Brain (organoid and tissue), 16 donors: ENCODE measurements at places on chromosomes 1 and 21.

GRCh38 chr1:16243936-16244649 lies 7.1 kb upstream of the CPLANE2 start:
- DNase-seq, result peak; percentile 94

- no peak for DNase-seq
Observed at GRCh38 chr21:17612023-17612564, 607 bp downstream of the BTG3 start.

- DNase-seq, result no peak
Observed at GRCh38 chr1:29090937-29091618, 32.6 kb downstream of the TMEM200B start.

GRCh38 chr1:38194472-38194871 lies 147.9 kb upstream of the POU3F1 start:
- no peak for DNase-seq

DNA sequence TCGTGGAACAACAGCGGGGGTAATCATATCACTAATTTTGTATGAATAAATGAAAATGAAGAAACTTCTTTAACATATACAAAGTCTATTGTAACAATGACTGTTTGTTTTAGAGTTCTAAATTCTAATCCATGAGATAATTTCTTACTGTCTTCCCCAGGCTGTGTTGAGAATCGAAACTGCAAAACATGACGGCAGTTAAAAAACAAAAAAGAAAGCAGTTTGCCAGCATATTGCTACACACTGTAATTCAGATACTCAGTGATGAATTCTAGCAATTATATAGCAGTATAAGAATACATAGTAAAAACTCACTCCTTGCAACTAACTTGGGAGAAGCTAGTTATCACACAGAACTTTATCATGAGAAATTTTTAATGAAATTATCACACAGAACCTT lies 22.1 kb downstream of the INSL5 start:
- DNase-seq, result no peak

GRCh38 chr1:50246869-50247268 lies 138.1 kb downstream of the ELAVL4 start:
- no peak for DNase-seq

- DNase-seq, result no peak
Observed at GRCh38 chr1:29284961-29285560, 48.7 kb downstream of the PTPRU start.

DNA sequence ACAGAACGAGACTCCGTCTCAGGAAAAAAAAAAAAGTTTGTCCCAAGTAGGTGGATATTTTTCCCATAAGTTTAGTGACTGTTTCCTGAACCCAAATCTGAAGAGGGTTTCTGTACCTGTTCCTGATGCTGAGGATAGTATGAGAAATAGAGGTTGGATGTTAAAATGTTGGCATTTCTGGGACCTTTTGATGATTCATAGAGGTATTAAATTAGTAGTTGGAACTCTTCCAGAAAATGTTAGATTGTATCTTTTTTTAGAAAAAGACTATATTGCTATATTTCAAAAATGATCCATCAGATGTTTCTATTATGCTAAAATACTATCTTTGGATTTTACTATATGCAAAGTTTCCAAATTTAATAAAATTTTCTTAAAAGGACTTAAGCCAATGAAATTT lies 2.9 kb upstream of the CENPL start:
- DNase-seq, result no peak

DNA sequence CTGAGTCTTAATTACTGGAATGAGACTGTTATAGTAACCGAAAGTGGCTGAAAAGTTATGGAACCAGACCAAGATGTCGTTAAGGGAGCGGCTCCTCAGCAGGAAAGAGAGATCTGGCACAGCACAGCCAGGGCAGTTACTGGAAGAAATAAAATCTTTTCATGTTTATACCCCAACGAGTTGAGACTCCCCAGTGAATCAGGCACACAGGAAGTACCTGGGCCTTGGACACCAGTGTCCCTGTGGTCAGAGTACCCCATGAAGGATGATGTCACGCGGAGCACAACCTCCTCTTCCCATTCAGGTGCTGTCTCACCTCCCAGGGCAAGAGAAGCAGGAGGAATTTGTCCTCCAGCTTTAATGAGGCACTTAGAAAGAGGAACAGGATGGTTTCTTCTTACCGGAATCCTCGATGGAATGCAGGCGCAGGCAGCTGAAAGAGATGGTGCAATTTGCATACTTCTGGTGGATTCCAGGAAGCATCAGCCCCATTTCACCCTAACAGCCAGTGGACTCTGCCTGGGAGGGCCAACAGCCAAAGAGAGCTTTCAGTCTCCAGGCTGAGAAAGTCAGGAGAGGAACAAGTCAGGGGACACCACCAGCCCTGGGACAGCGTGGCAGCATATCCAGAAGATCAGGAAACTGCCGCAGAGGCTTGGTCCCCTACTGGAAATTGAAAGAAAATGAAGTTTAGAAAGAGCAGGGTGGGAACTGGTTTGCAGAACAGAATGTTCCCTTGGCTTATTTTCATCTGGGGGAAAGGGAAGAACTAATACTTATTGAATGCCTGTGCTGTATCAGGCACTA lies 35.9 kb upstream of the CTTNBP2NL start:
- peak; percentile 56 for DNase-seq

DNA sequence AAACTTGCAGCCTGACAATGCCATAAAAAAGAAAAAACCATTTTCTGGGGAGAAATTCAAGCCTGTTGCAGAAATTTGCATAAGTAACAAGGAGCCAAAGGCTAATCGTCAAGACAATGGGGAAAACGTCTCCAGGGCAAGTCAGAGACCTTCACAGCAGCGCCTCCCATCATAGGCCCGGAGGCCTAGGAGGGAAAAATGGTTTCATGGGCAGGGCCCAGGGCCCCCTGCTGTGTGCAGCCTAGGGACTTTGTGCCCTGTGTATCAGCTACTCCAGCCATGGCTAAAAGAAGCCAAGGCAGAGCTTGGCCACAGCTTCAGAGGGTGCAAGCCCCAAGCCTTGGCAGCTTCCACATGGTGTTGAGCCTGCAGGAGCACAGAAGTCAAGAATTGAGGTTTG lies 369.5 kb downstream of the NTNG1 start:
- DNase-seq, result no peak

- DNase-seq, result no peak
Observed at GRCh38 chr21:40187244-40187643, 320.0 kb downstream of the PCP4 start.

DNA sequence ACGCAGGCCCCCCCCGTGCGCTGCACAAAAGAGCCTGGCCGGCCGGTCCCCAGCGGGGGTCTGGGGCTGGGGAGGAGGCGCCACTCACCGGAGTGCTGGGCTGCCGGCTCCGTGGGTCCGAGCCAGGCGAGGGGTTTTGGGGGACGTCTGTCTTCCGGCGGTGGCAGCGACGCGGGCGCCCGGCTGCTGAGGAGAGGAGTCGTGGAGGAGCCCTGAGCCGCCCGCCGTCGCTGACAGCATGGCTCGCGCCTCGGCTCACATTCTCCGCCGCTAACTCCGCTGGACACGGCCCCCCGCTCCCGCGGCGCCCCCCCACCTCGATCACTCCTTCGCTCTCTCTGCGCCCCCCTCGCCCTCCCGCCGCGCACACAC lies 649 bp downstream of the AHDC1 start:
- DNase-seq, result no peak

- no peak for DNase-seq
Observed at GRCh38 chr1:240107058-240107684, 15.5 kb downstream of the FMN2 start.

DNA sequence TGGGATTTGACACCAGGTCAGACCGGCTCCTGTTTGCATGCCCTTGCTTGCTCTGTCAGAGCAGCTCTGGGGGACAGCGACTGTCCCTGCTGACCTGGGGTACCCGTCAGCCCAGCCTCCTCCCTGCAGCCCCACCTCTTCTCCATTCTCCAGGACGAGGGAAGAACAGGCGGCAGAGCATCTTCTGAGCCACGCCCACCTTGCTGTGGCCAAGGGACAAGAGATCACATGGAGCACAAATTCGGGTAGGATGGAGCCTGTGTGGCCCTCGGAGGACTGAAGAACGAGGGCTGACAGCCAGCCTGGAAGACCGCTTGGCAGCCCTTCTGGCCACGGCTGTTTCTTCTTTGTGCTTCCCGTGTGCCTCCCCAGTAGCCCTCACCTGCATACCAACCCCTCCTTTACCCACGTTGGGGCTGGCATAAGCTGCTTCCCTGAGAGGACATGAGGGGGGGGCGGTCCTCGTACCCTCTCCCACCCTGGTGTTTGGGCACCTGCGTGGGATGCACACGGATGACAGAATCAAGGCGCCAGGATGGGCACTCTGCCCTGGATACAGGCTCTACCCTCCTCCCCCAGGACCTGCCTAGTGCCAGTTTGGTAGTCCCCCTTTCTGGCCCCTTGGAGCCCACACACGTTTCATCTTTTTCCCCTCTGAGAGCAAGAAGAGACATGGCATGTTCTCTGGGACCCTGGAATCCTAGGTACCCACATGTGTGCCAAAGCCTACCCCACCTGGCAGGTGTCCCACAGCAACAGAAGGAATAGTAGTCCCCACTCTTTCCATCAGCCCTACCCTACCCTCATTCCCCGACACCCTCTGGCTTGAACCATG lies 26.9 kb downstream of the CDK18 start:
- DNase-seq, result no peak

DNA sequence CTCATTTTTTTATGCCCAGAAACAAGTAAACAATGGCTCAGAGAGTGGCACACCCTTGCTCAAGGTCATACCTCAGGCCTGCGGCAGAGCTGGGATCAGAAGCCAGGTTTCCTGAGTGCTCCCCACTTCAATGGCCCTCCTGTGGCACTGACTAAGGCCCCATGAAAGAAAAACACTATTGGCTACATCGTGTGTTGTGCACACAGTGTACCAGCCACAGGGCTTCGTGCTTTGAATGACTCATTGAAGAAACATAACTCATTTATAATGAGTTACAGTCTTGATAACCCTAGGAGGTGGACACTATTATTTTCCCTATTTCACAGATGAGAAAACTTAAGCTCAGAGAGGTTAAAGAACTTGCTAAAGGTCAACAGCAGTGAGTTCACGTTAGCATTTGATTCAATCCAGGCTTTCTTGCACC lies 91.2 kb downstream of the TRABD2B start:
- DNase-seq, result no peak

DNA sequence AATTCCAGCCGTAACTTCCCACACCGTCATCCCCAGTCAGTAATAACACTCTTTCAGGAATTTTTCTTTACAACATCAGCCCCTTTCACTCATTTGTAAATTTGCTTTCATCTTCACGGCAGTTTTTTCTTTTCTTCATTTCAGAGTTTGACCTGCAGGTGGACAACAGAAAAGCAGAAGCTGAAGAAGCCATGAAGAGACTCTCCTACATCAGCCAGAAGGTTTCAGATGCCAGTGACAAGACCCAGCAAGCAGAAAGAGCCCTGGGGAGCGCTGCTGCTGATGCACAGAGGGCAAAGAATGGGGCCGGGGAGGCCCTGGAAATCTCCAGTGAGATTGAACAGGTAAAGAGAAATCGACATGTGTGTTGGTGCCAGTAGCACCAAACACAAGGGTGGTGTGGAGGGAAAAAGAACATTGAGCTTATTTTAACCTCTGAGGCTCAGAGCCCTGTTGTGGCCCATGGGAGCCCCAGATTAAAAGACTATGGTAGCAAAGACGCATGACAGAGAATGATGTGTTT lies 53.2 kb downstream of the LAMC2 start:
- no peak for DNase-seq

GRCh38 chr1:27879374-27880082 lies 7.2 kb downstream of the THEMIS2 start:
- no peak for DNase-seq

GRCh38 chr1:145777357-145778145 lies 46.3 kb downstream of the RNF115 start:
- DNase-seq, result no peak

DNA sequence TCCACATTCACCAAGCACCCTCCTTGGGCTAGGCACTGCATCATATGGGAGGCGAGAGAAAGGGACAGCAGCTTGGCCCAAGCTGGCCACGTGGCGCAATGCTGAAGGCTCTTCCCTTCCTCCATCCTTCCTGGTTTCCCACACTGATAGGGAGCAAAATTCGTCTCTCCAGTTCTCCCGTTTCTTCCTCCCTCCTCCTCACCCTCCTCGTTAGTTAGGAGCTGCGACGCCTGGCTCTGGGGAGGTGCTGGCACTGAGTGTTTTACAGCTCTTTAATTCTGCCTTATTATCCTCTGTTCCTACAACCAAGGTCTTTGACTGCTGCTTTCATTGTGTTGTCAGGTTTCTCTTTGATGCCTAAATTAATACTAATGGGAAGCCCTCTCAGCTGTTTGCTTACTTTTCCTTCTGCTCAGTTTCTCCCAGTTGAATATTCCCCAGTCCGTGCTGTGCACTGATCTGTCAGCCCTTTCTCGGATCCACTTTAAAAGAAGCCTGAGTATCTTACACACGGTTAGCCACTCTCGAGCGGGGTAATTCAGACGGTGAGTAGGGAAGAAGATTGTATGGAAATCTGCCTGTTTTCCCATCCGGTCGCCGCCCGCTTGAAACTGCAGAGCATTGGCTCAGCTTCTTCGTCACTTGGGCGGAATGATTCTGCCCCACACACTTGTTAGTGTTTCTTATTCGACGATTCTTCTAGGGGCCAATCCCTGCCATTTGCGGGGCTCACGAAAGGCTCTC lies 56.2 kb upstream of the SMYD2 start:
- DNase-seq, result peak; percentile 87

DNA sequence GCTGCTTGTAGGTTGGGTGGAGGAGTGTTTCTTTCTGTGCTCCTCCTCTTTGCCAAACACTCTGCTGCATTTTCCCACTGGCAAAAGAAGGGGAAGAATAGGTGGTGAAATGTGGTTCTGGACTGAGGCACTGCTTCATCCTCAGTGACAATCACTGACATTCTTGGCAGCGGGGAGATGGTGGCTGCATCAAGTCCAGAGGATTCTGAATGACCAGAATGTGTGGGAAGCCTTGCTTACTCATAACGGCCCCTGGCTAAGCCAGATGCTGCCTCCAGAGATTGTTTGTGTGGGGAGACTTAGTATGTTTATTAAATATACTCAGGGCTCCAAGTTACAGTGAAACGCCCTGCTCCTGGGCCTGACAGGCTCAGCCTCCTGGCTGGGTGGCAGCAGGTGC lies 160.3 kb downstream of the CACNA1E start:
- DNase-seq, result no peak
